Thyroid gland (tissue), 4 donors: ENCODE measurements at places on chromosomes 16 and 17. TPM values are rescaled to one million over a fixed set of nuclear protein-coding genes. Genes with fewer than 3 reads are reported as not detected.

The ITGB4 gene
- total RNA-seq = 19.7 TPM

The BEAN1 gene
- total RNA-seq = 0.54 TPM

The ACSM5 gene
- 7.1 TPM for total RNA-seq

The MED9 gene
- 29.6 TPM for total RNA-seq

The CLEC3A gene
- total RNA-seq = not detected

The LCMT1 gene
- total RNA-seq = 32.7 TPM

The C17orf100 gene
- total RNA-seq = 2.7 TPM

The UMOD gene
- not detected for total RNA-seq

The CCL8 gene
- not detected for total RNA-seq

GRCh38 chr17:65463242-65463641, 98.2 kb downstream of the AXIN2 start:
- peaks cover 30% of the 10 kb centered on the region for H3K4me1 ChIP-seq
- DNase-seq = peak; percentile 92
- peak overlapping the region; percentile 58 for H3K27ac ChIP-seq
- H3K27me3 ChIP-seq = no peaks in the 10 kb centered on the region

DNA sequence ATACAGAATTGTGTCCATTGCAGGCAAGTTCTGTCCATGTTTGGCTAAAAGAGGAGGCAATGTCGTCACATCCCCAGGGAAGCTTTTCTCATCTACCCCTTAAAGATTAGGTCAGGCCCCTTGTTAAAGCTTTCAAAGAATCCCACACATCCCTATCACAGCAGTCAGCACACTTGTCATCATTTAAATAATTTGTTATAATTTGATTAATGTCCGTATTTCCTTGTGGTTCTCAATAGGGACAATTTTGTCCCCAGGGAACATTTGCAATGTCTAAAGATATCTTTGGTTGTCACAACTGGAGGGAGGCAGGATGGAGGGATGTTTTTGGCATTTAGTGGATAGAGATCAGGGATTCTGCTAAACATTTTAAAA, 28.1 kb upstream of the NFAT5 start:
- no peak overlapping the region for H3K27ac ChIP-seq
- no peaks in the 10 kb centered on the region for H3K36me3 ChIP-seq
- H3K27me3 ChIP-seq = no peaks in the 10 kb centered on the region
- no peak for DNase-seq
- no peaks in the 10 kb centered on the region for H3K4me1 ChIP-seq

- DNase-seq = no peak
- H3K4me1 ChIP-seq = no peaks in the 10 kb centered on the region
- peaks cover 15% of the 10 kb centered on the region for H3K36me3 ChIP-seq
- H3K4me3 ChIP-seq = no peak overlapping the region
Observed at GRCh38 chr17:4534928-4535666, 20.1 kb downstream of the MYBBP1A start.

DNA sequence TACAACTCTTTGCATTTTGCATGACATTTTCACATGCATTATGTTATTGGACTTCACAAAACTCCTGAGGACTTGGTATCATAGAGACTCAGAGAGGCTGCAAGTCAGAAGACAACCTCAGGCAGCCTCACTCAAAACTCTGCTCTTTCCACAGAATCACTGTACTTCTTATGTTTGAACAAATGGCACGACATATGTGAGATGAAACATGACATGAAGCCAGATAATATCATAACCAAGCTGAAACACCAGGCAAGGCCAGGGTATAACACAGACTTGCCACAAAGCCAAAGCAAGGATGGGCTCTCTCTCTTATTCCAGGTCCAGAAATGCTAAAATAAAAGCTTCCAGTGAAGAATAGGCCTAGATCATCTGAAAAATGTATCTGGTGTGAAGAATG, 425.8 kb upstream of the CDH5 start:
- no peaks in the 10 kb centered on the region for H3K4me1 ChIP-seq
- no peak overlapping the region for H3K27ac ChIP-seq
- H3K27me3 ChIP-seq = no peaks in the 10 kb centered on the region
- no peak overlapping the region for H3K4me3 ChIP-seq
- no peak for DNase-seq
- H3K36me3 ChIP-seq = no peaks in the 10 kb centered on the region

GRCh38 chr17:3603870-3604259, 5.3 kb downstream of the TRPV1 start:
- H3K27me3 ChIP-seq = no peaks in the 10 kb centered on the region
- no peak overlapping the region for H3K27ac ChIP-seq
- peaks cover 3% of the 10 kb centered on the region for H3K36me3 ChIP-seq
- no peak overlapping the region for H3K4me3 ChIP-seq
- no peaks in the 10 kb centered on the region for H3K4me1 ChIP-seq
- DNase-seq = no peak

GRCh38 chr17:56778898-56779297, 54.8 kb downstream of the C17orf67 start:
- H3K4me3 ChIP-seq = no peak overlapping the region
- no peaks in the 10 kb centered on the region for H3K4me1 ChIP-seq
- H3K36me3 ChIP-seq = no peaks in the 10 kb centered on the region

GRCh38 chr16:84582958-84583516, 34.8 kb downstream of the COTL1 start:
- H3K4me1 ChIP-seq = peaks cover 32% of the 10 kb centered on the region
- H3K27ac ChIP-seq = peak overlapping the region; percentile 40
- H3K36me3 ChIP-seq = no peaks in the 10 kb centered on the region
- no peak overlapping the region for H3K4me3 ChIP-seq
- H3K27me3 ChIP-seq = no peaks in the 10 kb centered on the region
- DNase-seq = peak; percentile 60

GRCh38 chr17:34339138-34339770, 17.0 kb upstream of the CCL13 start:
- H3K4me1 ChIP-seq = no peaks in the 10 kb centered on the region
- DNase-seq = no peak
- H3K27me3 ChIP-seq = no peaks in the 10 kb centered on the region
- H3K4me3 ChIP-seq = no peak overlapping the region
- H3K27ac ChIP-seq = no peak overlapping the region

DNA sequence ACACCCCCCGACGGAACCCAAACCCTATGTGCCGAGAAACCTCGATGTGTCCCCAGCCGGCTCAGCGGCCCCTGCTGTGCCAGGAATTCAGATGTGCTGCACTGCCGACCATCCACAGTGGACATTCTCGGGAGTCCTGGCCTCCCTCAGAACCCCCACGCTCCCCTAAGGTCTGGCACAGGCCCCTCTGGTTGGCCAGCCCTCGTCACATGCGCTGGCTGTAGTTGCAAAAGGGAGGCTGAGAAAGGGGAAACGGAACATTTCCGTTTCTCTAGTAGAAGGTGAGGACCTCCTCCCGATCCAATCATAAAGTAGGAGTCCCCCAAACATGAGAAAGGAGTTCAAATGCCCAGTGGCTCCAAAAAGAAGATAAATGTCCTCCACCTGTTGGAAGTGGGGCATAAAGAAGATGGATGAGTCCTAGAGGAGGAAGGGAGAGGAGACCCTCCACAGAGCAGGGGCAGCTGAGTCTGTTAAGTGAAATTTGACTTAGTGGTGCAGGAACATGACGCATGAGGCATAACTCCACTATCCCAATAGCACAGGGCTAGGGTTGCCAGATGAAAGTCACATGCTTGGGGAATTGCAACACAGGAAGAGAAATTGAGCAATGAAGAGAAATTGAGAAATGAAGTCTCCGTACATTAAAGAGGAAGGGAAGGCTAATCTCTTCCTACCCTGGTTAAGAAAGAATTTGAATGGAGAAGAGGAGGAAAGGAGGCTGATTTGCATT, 49.3 kb upstream of the WSB1 start:
- H3K27me3 ChIP-seq = no peaks in the 10 kb centered on the region
- H3K4me3 ChIP-seq = no peak overlapping the region
- peak overlapping the region; percentile 46 for H3K27ac ChIP-seq
- peaks cover 60% of the 10 kb centered on the region for H3K4me1 ChIP-seq
- no peaks in the 10 kb centered on the region for H3K36me3 ChIP-seq
- DNase-seq = peak; percentile 40

DNA sequence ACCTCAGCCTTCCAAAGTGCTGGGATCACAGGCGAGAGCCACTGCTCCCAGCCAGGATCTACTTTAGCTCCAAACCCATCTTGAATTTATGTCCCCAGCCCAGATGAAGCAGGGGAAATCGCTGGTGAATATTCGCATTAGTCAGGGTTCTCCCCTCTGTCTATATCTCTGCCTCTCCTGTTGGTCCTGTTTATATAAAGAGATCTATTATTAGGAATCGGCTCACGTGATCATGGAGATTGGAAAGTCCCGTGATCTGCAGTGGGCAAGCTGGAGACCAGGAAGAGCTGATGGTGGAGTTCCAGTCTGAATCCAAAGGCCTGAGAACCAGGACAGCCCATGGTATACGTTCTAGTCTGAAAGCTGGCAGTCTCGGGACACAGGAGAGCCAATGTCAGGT, 382.8 kb downstream of the SEC14L1 start:
- peaks cover 4% of the 10 kb centered on the region for H3K4me1 ChIP-seq
- no peak overlapping the region for H3K27ac ChIP-seq
- no peak for DNase-seq

GRCh38 chr17:40399185-40399584, 18.5 kb downstream of the TOP2A start:
- H3K4me1 ChIP-seq = no peaks in the 10 kb centered on the region
- no peak for DNase-seq
- H3K36me3 ChIP-seq = no peaks in the 10 kb centered on the region

DNA sequence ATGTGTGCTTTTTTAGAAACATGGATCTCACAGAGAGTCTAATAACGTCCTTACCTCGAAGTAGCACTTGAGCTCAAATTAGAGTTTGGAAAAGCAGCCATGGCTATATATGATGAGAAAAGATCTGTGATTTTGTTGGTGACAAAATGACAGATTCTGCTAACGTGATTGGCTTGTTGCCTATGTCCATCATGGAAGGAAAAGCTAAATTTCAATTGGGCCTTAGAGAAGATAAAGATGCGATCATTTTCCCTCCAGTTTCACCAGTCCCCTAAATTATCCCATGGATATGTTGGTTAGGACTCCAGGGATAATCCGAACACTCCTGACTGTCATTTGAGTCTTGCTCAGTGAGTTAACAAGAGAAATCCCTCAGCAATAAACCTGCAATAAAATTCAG, 175.8 kb downstream of the C16orf95 start:
- H3K27me3 ChIP-seq = no peaks in the 10 kb centered on the region
- no peak for DNase-seq
- no peaks in the 10 kb centered on the region for H3K4me1 ChIP-seq
- no peak overlapping the region for H3K27ac ChIP-seq
